ENCODE measurements at places on chromosomes 5 and 9. TPM values are rescaled to one million over a fixed set of nuclear protein-coding genes. Genes with fewer than 3 reads are reported as not detected.

DNA sequence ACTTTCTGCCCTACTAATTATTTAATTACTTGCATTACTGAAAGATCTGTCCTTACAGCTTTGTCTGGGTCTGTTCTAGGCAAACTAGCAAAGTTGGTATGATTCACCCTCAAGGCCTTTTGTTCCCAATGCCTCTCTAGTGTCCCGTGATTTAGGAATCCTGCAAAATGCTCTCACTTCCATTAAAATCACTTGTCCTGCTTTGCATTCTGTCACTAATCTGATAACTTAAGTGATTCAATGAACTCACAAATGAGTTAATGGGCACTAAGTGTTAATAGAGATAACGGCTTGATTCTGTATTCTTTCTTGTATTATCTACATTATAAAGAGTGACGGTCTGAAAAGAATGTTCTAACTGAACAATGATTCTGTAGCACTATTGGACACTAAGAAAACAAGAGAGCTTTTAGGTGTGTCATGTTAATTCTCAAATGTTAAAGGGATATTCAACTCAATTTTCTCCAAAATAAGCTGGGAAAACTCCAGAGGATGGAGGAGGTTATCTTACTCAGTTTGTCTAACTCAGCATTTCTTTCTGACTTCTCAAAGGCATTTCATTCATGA, 697.3 kb downstream of the CETN3 start:
- DNase-seq = no peak

DNA sequence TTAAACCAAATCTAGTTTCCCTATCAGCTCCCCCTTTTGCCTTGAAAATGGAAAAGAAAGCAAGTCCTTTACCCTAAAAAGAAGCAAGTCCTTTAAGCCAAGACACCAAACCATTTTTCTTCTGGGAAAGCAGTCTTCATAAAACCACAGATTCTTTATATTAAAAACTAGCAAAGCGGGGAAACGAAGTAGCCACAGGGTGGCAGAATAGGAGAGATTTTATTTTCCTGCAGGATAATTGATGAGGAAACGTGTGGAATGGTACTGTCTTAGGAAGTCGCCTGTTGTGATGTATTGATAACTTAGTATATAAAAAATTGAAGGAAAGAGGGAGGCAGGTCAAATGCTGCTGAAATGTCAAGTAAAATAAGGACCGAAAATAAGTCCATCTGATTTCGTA, 41.1 kb downstream of the ZNF883 start:
- DNase-seq = no peak

- DNase-seq = no peak
Observed at GRCh38 chr9:75591972-75592371, 298.5 kb upstream of the PCSK5 start.

DNA sequence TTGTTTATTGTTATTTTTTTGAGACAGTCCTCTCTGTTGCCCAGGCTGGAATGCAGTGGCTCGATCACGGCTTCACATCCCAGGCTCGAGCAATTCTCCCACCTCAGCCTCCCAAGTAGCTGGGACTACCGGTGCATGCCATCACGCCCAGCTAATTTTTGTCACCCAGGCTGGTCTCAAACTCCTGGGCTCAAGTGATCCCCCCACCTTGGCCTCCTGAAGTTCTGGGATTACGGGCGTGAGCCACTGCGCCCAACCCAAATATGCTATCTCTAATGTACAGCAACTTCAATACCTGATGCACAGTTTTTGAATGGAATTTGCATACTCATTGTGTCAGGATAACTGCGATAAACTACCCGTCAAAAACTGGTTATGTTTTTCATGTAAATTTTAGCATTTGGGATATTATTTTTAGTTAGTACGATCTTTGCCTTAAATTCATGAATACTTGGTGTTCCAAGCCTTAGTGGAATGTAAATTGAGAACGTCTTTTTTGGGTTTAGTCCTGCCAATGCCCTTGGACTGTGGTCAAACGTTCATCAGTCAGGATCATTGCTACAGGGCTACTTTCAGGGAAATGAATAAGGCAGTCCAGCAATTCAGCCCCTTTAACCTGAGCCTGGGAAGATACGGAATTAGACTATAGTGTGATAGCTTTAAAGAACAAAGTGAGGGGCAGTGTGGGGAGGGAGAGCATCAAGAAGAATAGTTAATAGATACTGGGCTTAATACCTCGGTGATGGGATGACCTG, 4.4 kb downstream of the UGCG start:
- DNase-seq = no peak

GRCh38 chr9:89687188-89687587, 82.4 kb downstream of the GADD45G start:
- no peak for DNase-seq

GRCh38 chr5:159897786-159898393, 18.4 kb upstream of the ADRA1B start:
- no peak for DNase-seq

GRCh38 chr9:86288499-86289198, 6.3 kb upstream of the ISCA1 start:
- DNase-seq = no peak

The GHR gene
- total RNA-seq = 0.20 TPM

The TAL2 gene
- total RNA-seq = 1.1 TPM

The POC5 gene
- 13.0 TPM for total RNA-seq

The PCDHB15 gene
- total RNA-seq = 7.0 TPM

Data from H9 (cell line).